Suprapubic skin (tissue), 4 donors: ENCODE measurements at places on chromosomes 5 and 9. TPM values are rescaled to one million over a fixed set of nuclear protein-coding genes. Genes with fewer than 3 reads are reported as not detected.

DNA sequence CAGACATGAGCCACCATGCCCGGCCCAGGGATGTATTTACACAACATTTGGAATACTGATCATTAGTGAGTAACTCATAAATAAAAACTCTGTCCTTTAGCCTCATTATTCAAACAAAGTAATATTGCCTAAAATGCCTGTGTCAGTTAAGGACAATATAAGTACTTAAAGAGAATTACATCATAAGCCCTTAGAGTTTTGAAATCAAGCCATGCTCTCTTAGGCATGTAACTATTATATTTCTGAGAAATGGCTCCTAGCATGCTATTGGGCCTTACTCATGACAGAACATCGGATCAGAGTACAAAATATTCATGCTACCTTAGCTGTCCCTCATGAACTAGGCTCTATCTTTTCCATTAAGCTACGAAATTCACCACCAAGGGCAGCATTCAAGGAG, 309.3 kb downstream of the CHSY3 start:
- H3K4me3 ChIP-seq, result no peak overlapping the region
- no peak for DNase-seq
- no peaks in the 10 kb centered on the region for H3K27me3 ChIP-seq
- no peak overlapping the region for H3K27ac ChIP-seq
- H3K36me3 ChIP-seq, result no peaks in the 10 kb centered on the region
- H3K4me1 ChIP-seq, result no peaks in the 10 kb centered on the region

- no peaks in the 10 kb centered on the region for H3K27me3 ChIP-seq
- H3K4me1 ChIP-seq, result peaks cover 46% of the 10 kb centered on the region
- no peak overlapping the region for H3K4me3 ChIP-seq
These were observed 1.5 kb downstream of the SURF1 start for GRCh38 chr9:133354766-133355165.

DNA sequence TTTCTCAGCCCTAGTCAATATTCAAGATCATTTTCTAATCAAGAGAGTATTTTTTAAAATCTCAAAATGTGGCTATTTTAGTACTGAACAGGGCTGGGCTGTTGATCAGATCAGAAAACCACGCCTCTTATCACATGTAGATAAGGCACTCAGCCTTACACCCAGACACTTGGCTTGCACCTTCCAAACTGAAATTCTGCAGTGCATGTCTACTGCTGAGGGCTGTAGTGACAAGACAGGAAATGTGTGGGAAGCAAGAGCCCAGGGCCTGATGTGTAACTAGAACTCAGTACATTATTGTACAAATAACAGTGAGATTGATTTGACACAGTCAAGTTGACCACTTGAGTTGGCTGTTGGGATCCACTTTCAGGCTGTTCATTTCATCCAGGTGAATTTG, 48.6 kb downstream of the UBE2QL1 start:
- H3K27me3 ChIP-seq, result no peaks in the 10 kb centered on the region
- DNase-seq, result peak; percentile 15
- H3K4me3 ChIP-seq, result no peak overlapping the region
- H3K36me3 ChIP-seq, result no peaks in the 10 kb centered on the region
- no peaks in the 10 kb centered on the region for H3K4me1 ChIP-seq

GRCh38 chr9:75889577-75889976, 896 bp upstream of the PCSK5 start:
- peak overlapping the region; percentile 80 for H3K27ac ChIP-seq
- no peaks in the 10 kb centered on the region for H3K36me3 ChIP-seq
- H3K4me1 ChIP-seq, result peaks cover 32% of the 10 kb centered on the region
- peaks cover 9% of the 10 kb centered on the region for H3K27me3 ChIP-seq
- peak overlapping the region; percentile 74 for H3K4me3 ChIP-seq

GRCh38 chr5:103962023-103962422, 399.4 kb upstream of the NUDT12 start:
- H3K27me3 ChIP-seq, result no peaks in the 10 kb centered on the region
- H3K27ac ChIP-seq, result no peak overlapping the region
- H3K36me3 ChIP-seq, result no peaks in the 10 kb centered on the region
- no peaks in the 10 kb centered on the region for H3K4me1 ChIP-seq
- no peak for DNase-seq

- no peak overlapping the region for H3K27ac ChIP-seq
- no peaks in the 10 kb centered on the region for H3K27me3 ChIP-seq
- peaks cover 45% of the 10 kb centered on the region for H3K36me3 ChIP-seq
- no peaks in the 10 kb centered on the region for H3K4me1 ChIP-seq
- no peak overlapping the region for H3K4me3 ChIP-seq
These were observed 13.9 kb downstream of the REXO4 start for GRCh38 chr9:133403766-133404453.

DNA sequence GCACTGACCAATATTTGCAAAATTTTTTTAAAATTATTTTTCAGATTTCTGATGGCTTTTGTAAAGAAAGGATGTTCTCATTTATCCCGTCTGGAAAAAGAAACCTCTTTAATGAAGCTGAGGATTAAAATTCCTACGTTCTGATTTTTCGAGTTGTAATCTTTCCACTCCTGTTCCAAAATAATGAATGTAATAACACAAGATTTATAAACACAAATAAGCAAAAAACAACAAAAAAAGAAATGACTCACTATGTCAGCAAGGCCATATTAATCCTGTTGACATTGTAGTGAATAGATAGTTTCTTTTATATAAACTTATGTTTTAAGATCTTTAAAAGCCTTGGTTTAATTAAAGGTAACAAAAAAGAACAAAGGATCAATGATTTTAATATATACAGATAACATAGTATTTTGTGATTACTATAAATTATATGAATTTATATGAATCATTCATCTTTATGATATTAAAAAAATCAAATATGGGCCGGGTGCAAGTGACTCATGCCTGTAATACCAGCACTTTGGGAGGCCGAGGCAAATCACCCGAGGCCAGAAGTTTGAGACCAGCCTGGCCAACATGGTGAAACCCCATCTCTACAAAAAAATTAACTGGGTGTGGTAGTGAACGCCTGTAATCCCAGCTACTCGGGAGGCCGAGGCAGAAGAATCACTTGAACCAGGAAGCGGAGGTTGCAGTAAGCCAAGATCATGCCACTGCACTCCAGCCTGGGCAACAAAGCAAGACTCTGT, 336.6 kb upstream of the DAB2 start:
- H3K27me3 ChIP-seq, result no peaks in the 10 kb centered on the region
- H3K4me1 ChIP-seq, result peaks cover 7% of the 10 kb centered on the region
- no peak overlapping the region for H3K4me3 ChIP-seq
- no peaks in the 10 kb centered on the region for H3K36me3 ChIP-seq

DNA sequence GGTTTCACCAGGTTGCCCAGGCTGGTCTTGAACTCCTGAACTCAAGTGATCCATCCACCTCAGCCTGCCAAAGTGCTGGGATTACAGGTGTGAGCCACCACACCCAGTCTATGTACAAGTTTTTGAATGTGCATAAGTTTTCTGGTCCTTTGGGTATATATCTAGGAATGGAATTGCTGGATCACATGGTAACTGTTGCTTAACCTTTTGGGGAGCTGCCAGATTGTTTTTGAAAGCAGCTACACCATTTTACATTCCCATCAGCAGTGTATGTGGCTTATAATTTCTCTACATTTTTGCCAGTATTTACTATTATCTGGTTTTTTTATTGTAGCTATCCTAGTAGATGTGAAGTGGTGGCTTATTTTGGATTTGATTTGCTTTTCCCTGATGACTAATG, 8.9 kb upstream of the LNPEP start:
- H3K36me3 ChIP-seq, result no peaks in the 10 kb centered on the region
- no peak for DNase-seq
- H3K4me3 ChIP-seq, result no peak overlapping the region

DNA sequence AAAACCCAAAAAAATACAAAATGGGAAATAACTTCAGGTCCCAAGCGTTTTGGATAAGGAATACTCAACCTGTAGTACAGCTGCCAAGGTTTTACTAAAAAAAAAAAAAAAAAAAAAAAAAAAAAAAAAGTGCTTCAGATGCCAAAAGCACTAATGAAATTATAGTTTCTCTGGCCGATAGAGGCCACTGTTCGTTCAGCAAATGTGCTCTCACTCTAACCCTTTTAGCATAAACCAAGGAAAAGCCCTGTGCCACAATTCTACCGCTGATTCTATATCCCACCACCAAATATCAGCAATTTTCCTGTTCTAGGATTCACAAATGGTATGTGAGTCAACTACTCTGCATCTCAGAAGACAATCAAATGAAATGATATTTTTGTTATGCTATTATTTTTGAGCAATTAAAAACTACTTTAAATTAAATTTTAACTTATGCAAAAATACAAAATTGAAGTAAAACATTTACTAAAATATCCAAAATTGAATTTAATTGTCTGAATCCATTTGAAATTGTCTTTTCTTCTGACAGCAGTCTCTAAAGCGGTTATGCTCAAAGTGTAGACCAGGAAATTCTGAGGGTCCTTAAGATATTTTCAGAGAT, 79.8 kb downstream of the RICTOR start:
- no peak overlapping the region for H3K27ac ChIP-seq
- H3K4me3 ChIP-seq, result no peak overlapping the region
- no peak for DNase-seq
- peaks cover 10% of the 10 kb centered on the region for H3K36me3 ChIP-seq
- no peaks in the 10 kb centered on the region for H3K27me3 ChIP-seq

- peaks cover 16% of the 10 kb centered on the region for H3K27me3 ChIP-seq
- DNase-seq, result no peak
- no peaks in the 10 kb centered on the region for H3K4me1 ChIP-seq
- H3K4me3 ChIP-seq, result no peak overlapping the region
- H3K27ac ChIP-seq, result no peak overlapping the region
- H3K36me3 ChIP-seq, result no peaks in the 10 kb centered on the region
These were observed 14.8 kb upstream of the CPLX2 start for GRCh38 chr5:175856408-175857100.

DNA sequence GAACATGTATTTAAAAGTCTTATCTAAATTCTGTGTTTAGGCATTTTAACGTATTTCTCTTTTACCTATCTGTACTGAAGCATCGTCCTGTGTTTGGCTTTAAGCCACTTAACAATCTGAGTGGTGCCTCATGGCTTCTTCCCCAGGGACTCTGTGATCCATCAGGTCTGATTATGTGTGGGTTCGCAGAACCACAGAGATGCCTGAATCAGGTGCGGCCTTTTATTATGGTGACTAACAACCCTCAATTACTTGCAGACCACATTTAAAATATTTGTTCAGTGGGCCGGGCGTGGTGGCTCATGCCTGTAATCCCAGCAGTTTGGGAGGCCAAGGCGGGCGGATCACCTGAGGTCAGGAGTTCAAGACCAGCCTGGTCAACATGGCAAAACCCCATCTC, 39.6 kb upstream of the SAP30L start:
- H3K36me3 ChIP-seq, result peaks cover 7% of the 10 kb centered on the region
- H3K27me3 ChIP-seq, result no peaks in the 10 kb centered on the region
- no peak overlapping the region for H3K27ac ChIP-seq

GRCh38 chr5:6545770-6546690, 86.8 kb downstream of the NSUN2 start:
- no peak overlapping the region for H3K27ac ChIP-seq
- no peaks in the 10 kb centered on the region for H3K27me3 ChIP-seq
- no peaks in the 10 kb centered on the region for H3K4me1 ChIP-seq
- H3K4me3 ChIP-seq, result no peak overlapping the region

GRCh38 chr5:90131383-90132133, 278.0 kb downstream of the CETN3 start:
- H3K4me3 ChIP-seq, result no peak overlapping the region
- no peaks in the 10 kb centered on the region for H3K27me3 ChIP-seq
- H3K36me3 ChIP-seq, result no peaks in the 10 kb centered on the region
- DNase-seq, result no peak
- no peak overlapping the region for H3K27ac ChIP-seq

GRCh38 chr9:129838707-129839259, 3.5 kb downstream of the USP20 start:
- no peaks in the 10 kb centered on the region for H3K27me3 ChIP-seq
- H3K4me1 ChIP-seq, result peaks cover 29% of the 10 kb centered on the region
- H3K27ac ChIP-seq, result no peak overlapping the region
- H3K4me3 ChIP-seq, result no peak overlapping the region
- DNase-seq, result no peak

DNA sequence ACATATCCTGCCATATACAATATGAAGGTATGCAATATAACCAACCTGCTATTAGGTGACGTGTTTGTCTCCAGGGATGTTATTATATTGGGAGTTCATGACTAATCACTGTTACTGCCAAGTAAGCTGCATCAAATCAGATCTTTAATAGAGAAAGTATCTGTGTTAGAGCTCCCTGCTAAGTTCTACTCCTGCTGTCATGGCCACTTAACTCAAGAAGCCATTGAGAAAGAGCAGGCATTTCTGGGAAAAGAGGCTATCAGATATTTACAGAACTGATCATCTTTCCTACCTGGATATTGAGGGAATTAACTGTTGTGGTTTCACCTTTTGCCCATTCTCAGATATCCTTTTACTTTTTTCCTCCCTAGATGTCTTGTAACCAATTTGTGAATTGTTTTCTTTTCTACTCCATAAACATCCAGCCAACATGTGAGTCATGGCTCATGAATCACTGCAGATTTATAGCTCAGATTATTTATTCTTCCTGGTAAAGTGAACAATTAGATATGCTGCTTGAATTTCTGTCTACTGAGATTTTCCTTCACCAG, 634.8 kb upstream of the FAM174A start:
- no peaks in the 10 kb centered on the region for H3K27me3 ChIP-seq
- H3K4me1 ChIP-seq, result no peaks in the 10 kb centered on the region
- H3K4me3 ChIP-seq, result no peak overlapping the region
- no peak for DNase-seq
- no peaks in the 10 kb centered on the region for H3K36me3 ChIP-seq
- H3K27ac ChIP-seq, result peak overlapping the region; percentile 79

GRCh38 chr5:82208371-82208770, 69.8 kb downstream of the RPS23 start:
- H3K4me1 ChIP-seq, result no peaks in the 10 kb centered on the region
- DNase-seq, result no peak
- no peak overlapping the region for H3K4me3 ChIP-seq
- no peak overlapping the region for H3K27ac ChIP-seq

DNA sequence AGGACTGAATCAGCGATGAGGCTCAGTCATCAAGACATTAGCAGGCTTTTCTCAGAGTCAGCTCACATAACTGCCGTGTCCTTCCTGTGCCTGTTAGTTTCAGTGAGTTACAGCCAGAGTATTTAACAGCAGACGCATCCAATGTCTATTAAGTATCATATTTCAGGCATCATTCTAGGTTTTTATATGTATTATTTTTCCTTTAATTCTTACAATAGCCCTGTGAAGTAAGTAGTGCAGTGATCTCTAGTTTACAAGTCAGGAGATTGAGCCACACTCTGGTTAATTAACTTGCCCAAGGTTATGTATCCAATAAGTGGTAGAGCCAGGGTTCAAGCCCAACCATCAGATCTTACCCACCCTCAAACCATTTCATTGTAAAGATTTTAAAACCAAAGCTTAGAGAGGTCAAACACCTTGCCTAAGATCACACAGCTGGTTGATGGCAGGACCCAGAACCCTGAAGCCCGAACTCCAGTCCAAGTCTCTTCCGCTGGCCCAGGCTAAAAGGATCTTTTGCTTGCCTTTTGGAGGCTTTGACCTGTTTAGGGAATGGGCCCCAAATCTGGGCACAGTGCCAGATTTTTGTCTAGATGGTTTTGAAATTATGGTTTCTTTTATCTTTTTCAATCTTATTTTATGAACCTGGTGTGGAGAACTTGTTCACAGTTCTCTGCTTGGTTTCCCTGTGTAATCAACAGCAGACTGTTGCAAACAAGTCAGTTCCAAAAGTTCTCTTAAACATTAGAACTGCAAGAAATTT, 261.2 kb upstream of the CLINT1 start:
- H3K36me3 ChIP-seq, result no peaks in the 10 kb centered on the region
- no peak for DNase-seq
- peaks cover 3% of the 10 kb centered on the region for H3K27me3 ChIP-seq

The TMOD1 gene
- total RNA-seq, result 4.2 TPM

The NEURL1B gene
- 40.9 TPM for total RNA-seq

The STPG3 gene
- 1.2 TPM for total RNA-seq

The GRXCR2 gene
- 0.76 TPM for total RNA-seq

The SLC46A2 gene
- total RNA-seq, result 64.2 TPM

The ACOT12 gene
- total RNA-seq, result not detected

The PCDHB9 gene
- 2.9 TPM for total RNA-seq
